ENCODE measurements at places on chromosomes 11 and 22.

- DNase-seq = no peak
Observed at GRCh38 chr11:91854171-91854570, 370.4 kb upstream of the FAT3 start.

GRCh38 chr11:45816614-45817013 lies 11.7 kb downstream of the SLC35C1 start:
- no peak for DNase-seq

DNA sequence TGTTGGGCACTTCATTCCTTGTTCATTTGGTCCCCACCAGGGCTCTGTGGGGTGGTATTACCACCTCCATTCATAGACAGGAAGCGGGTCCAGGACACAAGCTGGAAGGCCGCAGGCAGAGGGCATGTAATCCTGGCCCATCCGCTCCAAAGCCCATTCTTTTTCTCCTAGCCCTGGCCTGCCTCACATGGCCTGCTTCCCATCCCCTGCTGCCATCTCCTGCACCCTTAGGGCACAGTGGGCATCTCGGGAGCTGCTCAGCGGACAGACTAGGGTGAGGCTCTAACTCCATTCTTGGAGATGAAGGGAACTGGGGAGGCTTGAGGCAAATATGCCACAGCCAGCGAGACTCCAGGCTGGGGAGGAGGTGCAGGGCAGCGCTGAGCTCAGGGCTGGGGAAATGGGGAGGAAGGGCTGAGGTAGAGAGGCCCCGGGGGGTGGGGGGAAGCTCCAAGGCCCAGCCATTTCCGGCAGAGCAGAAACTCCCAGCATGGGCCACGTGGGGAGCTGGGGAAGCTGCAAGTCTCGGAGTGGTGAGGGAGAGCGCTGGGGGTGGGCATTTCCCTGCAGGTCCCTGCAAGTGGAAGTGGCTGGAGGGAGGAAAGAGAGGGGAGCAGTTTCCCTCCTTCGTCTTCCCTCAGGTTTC lies 14.3 kb upstream of the BCL9L start:
- DNase-seq = no peak

DNA sequence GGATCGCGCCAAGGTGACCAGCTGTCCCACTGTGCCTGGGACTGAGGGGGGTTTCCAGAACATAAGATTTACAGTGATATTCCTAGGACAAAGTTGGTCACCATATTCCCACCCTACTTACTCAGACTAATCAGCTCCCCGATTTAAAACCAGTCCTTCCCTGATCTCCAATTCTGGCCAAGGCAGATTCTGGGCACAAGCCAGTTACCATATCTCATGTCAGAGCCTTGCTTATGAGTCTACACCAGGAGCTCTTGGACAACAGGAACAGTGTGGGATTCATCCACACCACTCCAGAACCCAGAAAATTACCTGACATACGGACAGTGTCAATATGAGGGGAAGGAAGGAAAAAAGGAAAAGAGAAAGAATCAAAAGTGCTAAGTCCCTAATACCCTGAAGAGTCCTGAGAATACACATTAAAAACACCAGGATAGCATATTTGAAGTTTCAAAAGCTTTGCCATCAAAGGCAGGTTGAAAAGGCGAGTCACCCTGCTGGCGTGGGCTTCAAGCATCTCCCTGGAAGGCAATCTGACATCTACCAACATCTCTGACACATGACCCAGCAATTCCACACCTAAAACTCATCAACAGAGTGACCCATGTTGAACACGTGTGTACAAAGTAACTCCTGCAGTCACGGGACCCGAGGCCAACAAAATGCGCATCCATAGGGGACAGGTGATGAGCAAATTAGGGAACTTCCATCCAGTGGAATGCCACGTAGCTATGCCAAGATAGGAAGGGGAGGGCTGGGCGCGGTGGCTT lies 8.0 kb upstream of the IL2RB start:
- DNase-seq = no peak

GRCh38 chr11:12363373-12363772 lies 14.0 kb upstream of the PARVA start:
- DNase-seq = no peak

Data from activated gamma-delta T cell treated with anti-CD3 and anti-CD28 coated beads, Interleukin-2, amount 50 U/mL, for 16 hours (primary cell).